Effector CD8-positive, alpha-beta T cell (primary cell): ENCODE measurements at places on chromosomes 6 and 20.
A peak's percentile ranks its signal among the peaks of the same experiment; 100 is the strongest.

DNA sequence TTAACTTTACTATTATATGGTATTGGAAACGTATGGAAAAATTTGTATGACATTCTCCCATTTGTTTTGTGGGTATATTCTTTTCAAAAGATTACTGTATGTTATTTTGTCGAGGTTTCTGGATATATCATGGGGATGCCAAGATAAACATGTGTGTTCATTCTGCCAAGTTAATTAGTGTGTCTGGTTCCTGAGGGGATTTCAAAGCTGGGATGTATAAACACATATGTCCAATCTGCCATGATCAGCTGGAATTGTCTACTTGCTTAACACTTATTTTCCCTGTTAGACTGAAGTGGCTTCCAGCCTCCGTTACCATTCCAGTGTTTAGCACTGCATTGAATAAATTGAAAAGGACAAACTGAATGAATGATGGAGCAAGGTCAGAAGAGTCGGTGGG is 86.2 kb downstream of the DNAH8 start:
- no peak for DNase-seq

GRCh38 chr6:155197932-155198331 is 65.9 kb upstream of the CLDN20 start:
- DNase-seq = no peak

GRCh38 chr6:15247500-15248450 is 1.9 kb downstream of the JARID2 start:
- DNase-seq = peak; percentile 63

DNA sequence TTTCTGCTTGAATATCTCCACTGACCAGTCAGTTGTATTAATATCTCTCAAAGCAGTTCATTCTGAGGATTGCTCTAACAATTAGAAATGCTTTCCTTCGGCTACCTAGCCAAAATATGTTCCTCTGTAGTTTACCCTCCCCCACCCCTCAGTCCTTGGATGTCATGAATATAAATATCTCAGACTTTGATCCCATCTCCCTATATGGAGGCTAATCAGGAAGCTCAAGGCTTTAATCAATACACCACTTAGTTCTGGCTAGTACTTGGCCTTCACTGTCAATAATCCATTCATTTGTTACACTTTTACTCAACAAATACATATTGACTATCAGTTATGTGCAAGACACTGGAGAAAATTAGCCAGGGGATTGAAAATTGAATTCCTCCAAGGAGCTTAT is 60.1 kb downstream of the CLIC5 start:
- no peak for DNase-seq

DNA sequence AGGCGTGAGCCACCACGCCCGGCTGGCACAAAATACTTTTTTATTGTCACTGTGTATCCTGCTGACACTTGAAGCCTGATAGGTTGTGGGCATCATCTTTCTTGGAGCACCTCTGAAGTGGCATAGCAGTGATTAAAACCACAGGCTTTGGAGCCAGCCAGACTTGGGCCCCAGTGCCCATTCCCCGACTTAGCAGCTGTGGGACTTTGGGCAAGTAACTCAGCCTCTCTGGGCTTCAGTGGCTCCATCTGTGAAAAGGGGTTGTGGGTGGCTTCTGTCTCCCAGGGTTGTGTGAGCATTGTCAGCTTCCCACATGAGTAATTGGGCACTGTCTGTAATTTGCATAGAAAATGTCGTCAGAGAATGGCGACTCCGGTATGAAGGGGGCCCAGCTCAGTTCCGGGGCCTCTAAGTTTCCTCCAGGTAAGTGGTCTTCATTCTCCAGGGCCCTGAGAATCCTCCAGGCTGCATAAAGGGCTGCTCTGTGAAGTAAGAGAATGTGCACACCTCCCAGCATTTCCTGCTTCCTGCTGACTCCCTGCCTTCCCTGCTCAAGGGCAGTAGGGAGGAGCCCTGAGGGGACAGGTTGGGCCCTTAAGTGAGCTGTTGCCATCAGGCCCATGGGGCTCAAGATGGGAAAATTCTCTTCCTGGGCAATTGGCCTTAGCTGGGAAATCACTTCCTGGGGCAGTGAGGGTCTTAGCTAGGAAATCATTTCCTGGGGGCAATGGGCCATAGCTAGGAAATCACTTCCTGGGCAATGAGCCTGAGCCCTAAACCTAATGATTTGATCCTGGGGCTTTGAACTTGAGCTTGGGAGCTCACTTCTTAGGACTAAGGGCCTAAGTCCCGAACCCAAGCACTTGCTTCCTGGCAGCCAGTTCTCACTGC is 27.2 kb downstream of the ARHGAP40 start:
- DNase-seq = no peak

DNA sequence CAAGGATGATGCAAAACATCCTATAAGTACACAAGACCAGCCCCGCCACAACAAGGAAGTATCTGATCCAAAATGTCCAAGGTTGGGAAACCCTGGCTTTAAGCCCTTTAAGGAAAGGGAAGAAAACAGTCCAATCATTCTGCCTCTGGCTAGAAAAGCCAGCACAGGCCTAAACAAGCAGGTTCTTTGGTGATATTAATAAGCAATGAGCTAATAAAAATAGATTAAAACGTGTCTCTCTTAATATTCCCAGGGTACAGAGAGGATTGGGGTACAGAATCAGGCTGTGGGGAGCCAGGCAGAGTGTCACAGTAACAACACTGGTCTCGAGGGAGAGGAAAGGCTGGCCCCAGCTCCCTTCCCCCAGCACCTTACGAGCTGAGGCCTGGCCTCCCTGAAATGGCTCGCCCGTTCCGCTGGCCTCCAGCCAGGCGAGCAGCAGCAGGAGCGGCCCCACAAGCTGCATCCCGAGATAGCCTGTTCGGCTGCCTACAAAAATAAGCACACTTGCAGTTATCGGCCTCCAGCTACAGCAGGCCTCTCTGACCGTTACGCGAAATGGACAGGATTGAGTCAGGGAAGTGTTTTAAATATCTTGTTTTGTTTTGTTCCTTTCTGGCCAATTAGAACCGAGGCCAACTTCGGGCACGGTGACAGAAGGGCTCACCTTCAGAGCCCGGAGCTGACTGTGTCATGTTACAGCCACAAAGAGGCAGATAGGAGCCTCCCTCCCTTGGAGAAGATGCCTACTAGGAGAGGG is 4.0 kb upstream of the ZMYND8 start:
- DNase-seq = no peak

GRCh38 chr6:113488812-113489685 is 368.1 kb upstream of the MARCKS start:
- no peak for DNase-seq

GRCh38 chr6:25556516-25556915 is 95.5 kb upstream of the SCGN start:
- peak; percentile 62 for DNase-seq

GRCh38 chr20:63118303-63119120 is 97.4 kb downstream of the YTHDF1 start:
- no peak for DNase-seq

GRCh38 chr6:11174242-11174611 is 58.2 kb downstream of the NEDD9 start:
- no peak for DNase-seq

DNA sequence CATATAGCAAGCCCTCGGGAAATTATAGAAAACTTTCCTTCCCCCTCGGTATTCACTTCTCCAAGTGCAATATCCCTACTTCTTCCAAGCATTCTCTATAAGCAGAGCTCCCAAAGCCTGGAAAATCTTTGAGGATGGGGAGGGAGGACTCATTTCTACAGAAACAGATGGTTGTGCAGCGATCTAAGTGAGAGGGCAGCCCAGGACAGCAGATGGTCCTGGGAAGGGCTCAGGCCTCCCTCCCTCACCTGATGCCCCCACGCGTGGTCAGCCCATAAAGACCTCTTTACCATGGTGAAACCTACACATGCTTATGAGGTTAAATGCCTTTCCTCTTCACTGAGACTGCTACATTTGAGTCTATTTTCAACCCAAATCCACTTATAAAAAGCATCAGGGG is 319.6 kb upstream of the QKI start:
- no peak for DNase-seq
